ENCODE measurements at places on chromosomes 13 and 19. TPM values are rescaled to one million over a fixed set of nuclear protein-coding genes. Genes with fewer than 3 reads are reported as not detected.

DNA sequence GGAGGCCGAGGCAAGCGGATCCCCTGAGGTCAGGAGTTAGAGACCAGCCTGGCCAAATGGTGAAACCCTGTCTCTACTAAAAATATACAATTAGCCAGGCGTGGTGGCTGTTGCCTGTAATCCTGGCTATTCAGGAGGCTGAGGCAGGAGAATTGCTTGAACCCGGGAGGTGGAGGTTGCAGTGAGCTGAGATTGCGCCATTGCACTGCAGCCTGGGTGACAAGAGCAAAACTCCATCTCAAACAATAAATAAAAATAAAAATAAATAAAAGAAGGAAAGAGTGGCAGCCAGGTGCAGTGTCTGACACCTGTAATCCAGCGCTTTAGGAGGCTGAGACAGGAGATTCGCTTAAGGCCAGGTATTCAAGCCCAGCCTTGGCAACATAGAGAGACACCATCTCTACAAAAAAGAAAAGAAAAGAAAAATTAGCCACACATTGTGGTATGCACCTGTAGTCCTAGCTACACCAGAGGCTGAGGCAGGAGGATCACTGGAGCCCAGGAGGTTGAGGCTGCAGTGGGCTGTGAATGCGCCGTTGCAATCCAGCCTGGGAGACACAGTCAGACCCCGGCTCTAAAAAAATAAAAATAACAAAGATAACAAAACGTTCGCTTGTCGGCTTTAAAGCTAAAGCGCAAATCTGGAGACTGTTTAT is 10.3 kb downstream of the ADAMTSL5 start:
- no peak for DNase-seq

DNA sequence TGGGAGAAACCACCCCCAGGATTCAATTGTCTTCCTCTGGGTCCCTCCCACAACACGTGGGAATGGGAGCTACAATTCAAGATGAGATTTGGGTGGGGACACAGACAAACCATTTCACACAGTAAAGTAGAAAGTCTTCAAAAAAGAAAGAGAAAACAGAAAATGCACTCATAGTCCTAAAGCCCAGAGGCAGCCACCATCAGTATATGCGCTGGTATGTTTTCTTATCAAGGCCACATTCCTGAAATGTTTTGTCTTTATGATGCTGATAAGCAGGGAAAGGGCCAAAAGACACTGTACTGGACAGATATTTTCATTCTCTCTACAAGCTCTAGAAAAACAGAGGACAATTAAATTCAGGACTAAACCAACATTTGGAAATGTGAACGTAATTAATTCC is 375.8 kb upstream of the TSHZ3 start:
- DNase-seq, result no peak

- DNase-seq, result no peak
Observed at GRCh38 chr13:61833228-61833627, 417.6 kb upstream of the PCDH20 start.

DNA sequence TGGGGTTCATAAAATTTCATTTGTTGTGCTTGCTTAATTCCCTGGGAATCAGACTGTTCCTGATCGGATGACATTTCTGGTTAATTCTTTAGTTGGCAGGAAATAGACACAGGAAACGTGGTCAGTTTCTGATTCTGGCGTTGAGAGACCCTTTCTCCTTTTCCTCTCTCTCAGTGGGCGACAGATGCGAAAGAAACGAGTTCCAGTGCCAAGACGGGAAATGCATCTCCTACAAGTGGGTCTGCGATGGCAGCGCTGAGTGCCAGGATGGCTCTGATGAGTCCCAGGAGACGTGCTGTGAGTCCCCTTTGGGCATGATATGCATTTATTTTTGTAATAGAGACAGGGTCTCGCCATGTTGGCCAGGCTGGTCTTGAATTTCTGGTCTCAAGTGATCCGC is 10.8 kb downstream of the LDLR start:
- DNase-seq, result no peak

DNA sequence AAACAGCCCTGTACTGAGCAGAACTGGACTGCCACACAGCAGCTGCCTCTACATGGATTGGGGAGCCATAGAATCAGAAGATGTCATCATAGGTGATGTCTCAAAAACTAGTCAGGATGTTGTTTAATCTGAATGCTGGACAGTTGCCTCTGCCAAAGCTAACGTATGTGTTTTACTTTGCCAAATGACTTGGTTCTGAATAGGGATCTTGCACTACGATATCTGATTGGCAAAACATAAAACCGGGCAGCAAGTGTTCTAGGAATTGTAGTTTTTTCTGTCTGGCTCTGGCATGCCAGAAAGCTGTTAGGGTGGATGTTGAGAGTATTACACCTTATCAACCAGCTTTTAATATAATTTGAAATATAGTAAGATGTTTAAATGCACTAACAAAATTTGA is 645.9 kb downstream of the GPC5 start:
- no peak for DNase-seq

DNA sequence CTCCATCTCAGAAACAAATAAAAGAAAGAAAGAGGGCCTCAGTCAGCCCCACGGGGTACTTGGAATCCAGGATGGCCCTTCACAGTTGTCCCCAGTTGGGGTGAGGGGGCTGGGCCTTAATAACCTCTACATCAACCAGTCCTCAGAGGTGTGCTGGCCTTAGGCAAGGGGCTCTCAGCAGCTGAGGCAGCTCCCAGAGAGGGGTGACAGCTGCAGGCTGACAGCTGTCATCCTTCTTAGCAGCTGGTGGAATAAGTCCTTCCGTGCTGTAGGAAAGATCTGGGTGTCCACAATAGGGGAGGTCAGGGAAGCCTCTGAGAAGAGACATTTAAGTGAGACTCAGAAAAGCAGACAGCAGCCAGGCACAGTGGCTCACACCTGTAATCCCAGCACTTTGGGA is 7.4 kb downstream of the BCAM start:
- DNase-seq, result no peak

DNA sequence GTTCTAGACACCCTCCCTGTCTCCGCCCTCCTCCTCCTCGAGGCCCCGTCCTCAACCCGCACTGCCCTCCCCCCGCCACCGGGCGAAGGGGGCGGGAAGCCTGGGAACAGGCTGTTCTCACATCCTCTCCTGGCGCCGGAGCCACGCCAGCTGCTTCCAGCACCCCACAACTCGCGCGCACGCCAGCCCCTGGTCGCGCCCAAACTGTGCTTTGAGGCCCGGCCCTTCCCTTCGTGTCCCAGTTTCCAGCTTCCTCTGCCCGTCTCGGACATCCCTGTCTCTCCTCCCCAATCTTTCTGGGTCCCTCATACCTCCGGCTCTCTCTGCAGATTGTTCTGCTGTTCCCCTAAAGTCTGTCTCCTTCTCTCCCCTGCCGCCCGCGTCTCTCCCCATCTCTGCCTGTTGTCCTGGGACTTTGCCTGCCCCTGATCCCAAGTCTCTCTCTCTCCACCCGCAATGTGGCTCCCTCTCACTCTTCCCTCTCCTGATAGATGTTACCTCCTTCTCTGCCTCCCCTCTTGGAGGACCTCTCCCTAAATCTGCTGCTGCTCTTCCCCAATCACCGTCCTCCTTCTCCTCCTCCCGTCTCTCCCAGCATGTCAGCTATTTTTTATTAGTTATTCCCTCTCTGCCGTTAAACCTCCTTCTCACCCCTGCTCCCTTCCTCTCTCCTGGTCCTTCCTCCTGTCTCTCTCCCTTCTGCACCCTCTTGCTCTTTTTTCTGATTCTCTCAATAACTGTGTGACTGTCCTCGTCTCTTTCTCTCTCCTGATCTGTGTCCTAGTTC is 14.2 kb downstream of the DPF1 start:
- peak; percentile 70 for DNase-seq

CEACAM7 gene
- total RNA-seq, result 0.30 TPM

PLEKHF1 gene
- total RNA-seq, result 10.7 TPM

RYR1 gene
- 21.1 TPM for total RNA-seq

S1PR4 gene
- total RNA-seq, result 1.9 TPM

ZIK1 gene
- 6.7 TPM for total RNA-seq

FUT2 gene
- 0.59 TPM for total RNA-seq

KLK10 gene
- total RNA-seq, result 22.4 TPM

HS6ST3 gene
- 1.7 TPM for total RNA-seq

EID2 gene
- total RNA-seq, result 7.3 TPM

Data from skin of body (tissue), 3 donors.